G401 (cell line): ENCODE measurements at places on chromosomes 12 and 14.

GRCh38 chr12:91023326-91024004 lies 18.7 kb upstream of the EPYC start:
- no peak for DNase-seq

DNA sequence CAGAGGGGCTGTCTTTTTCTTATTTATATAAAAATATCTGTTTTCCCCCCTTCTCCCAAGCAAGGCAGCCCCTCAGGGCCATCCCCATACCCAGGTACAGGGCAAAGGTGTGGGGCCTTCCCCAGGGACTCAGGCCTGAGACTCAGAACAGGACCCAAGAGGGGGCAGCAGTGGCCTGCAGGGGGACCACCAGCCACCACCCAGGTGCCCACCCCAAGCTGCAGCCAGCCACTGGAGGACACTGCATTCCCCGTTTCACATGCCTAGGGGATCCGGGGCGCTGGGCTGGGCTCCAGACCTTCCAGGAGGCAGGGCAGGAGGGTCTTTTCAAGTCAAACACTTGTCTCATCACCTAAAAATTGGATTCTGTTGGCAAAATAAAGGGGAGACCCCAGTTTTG lies 83.3 kb downstream of the SCARB1 start:
- DNase-seq = no peak

DNA sequence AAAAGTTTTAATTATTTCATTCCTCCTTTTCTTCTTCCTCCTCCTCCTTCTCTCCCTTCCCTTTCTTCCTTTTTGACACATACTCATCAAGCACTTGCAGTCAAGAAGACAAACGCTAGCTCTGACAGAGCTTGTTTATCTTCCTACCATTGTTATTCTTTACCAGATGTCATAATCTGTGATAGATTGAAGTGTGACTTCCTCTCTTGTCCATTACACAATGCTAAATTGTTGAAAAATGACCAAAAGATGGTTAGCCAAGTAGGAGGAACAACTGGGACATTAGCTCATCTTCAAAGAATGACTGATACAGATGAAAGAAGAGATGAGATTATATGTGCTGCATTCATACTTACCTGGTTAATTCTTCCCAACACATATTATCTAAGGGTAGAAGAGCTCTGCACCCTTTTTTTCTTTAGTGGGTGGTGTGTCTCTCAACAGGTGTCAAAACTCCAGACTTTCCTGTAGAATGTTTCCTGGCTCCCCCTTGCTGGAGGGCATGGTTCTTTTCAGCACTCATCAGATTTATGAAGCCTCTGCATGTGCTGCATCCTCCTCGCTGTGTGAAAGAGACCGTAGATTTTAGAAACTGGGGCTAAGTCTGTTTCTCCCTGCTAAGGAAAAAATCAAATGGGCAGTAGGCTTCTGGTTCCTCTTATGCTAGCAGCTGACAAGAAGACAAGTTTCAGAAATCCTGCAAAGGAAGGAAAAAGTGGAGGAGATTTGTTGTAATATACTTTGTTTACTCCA lies 147.1 kb downstream of the TMX1 start:
- DNase-seq = no peak

DNA sequence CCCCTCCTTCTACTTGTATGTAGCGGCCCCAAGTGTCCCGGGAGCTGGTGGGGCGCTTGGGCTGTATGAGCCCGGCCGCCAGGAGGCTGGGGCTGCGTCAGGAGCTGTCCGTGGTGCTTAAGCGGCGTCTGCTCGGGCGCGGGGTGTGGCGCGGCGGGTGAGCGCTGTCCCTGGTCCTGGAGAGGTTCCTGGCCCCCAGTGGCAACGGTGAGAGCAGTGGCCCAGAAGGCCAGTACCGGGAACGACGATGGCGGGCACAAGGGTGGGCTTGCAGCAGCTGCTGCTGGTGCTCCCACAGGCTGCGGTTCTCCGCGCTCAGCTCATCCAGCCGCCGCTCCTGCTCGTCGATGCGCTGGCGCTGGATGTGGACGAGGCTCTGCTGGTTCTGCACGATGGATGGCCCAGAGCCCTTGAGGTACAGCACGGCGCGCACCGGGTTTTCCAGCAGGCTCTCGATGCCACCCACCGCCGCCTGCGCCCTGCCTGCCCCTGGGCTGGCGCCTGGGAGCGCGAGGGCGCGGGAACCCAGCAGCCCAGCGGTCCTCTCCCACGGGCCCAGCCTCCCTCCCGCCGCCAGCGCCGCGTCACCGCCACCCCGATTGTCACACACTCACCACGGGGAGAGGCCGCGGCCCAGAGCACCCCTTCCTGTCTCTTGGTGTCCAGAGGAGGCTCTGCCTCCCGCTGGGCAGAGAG lies 41.9 kb upstream of the FKBP4 start:
- no peak for DNase-seq

- DNase-seq = no peak
Measured at GRCh38 chr12:52321418-52321817, 220 bp upstream of the KRT83 start.

DNA sequence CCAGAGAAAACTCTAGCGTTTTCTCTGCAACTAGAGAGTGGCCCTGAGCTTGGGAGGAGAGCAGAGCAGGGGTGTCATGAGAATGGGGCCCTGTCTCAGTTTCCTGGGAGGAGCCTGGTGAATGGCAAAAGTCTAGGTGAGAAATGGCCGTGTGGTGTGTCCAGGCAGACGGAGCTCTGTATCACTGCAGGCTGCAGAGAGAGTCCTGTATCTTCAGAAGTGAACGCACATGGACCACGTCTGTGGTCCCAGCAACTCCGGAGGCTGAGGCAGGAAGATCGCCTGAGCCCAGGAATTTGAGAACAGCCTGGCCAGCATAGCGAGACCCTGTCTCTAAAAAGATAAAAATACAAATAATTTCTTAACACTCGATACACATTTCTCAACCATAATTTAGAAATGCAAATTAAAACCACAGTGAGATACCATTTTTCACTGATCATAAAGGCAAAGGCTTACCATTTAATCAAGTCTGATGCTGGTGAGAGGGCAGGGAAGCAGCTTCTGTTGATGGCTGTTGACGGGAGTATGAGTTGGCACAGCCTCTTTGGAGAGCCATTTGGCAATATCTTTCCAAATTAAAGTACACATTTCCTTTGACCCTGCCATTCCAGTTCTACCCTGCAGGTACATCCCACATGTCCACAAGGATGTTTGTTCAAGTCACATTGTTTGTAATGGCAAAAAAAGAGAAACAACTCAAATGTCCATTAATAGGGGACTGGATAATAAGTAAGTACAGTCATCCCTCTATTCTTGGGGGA lies 51.0 kb downstream of the NFKBIA start:
- DNase-seq = no peak

DNA sequence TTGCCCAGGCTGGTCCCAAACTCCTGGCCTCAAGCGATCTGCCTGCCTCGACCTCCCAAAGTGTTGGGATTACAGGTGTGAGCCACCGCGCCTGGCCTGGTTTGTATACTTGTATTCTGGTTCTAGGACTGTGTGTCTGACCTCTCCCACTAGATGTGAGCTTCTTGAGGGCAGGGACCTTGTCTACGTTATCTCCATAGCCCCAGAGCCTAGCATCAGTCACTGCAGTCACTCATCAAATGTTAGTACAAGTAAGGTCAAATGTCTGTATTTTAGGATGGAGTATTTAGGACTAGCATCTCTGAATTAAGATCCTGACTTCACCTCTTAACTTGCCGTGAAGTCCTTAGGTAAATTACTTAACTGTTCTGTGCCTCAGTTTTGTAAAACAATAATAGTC lies 2.9 kb downstream of the RILPL2 start:
- no peak for DNase-seq

- DNase-seq = no peak
Measured at GRCh38 chr12:89863493-89863938, 154.9 kb upstream of the ATP2B1 start.

GRCh38 chr14:34711169-34711568 lies 3.2 kb downstream of the CFL2 start:
- DNase-seq = peak; percentile 75

GRCh38 chr12:100166232-100166631 lies 23.6 kb upstream of the BLTP3B start:
- DNase-seq = no peak

GRCh38 chr14:103880348-103881267 lies 33.2 kb upstream of the PPP1R13B start:
- DNase-seq = peak; percentile 84

DNA sequence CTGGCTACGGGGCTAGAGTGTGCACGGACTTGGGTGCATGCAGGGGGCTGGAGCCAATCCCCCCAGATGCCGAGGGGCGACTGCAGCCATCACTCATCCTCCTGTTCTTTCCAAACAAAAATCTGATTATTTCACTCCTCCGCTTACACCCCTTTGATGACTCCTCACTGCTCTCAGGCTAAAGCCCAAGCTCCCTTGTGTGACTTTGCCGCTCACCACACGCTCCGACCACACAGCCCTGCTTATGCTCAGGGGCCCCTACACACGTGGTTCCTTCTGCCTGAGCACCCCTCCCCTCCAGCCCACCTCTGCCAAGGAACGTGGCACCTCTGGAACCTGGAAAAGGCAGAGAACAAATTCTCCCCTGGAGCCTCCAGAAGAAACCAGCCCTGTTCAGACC lies 13.7 kb downstream of the CHFR start:
- no peak for DNase-seq

- peak; percentile 87 for DNase-seq
Measured at GRCh38 chr14:51283402-51284085, 43.5 kb downstream of the TMX1 start.

DNA sequence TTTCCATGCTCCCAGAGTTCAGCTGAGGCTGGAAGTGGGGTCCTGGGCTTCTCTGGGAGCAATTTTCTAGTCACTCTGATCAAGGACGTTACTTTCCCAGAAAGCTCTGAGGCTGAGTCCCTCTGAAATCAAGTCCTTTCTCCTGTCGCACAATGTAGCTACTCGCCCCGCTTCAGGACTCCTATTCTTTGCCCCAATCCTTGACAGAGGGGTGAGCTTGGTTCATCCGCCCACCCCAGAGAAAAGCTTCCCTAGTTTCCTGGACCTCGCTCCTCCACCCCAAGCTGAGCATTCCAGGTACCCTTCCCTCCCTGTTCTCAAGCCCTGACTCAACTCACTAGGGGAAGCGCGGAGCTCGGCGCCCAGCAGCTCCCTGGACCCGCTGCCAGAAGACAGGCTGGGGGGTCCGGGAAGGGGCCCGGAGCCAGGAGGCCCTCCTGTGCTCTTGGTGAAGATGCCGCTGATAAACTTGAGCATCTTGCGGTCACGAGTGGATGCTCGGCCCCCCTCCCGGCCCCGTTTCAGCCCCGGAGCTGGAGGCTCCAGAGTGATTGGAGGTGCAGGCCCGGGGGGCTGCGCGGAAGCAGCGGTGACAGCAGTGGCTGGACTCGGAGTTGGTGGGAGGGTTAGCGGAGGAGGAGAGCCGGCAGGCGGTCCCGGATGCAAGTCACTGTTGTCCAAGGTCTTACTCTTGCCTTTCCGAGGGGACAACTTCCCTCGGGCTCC lies 1.6 kb downstream of the AGAP2 start:
- peak; percentile 57 for DNase-seq

DNA sequence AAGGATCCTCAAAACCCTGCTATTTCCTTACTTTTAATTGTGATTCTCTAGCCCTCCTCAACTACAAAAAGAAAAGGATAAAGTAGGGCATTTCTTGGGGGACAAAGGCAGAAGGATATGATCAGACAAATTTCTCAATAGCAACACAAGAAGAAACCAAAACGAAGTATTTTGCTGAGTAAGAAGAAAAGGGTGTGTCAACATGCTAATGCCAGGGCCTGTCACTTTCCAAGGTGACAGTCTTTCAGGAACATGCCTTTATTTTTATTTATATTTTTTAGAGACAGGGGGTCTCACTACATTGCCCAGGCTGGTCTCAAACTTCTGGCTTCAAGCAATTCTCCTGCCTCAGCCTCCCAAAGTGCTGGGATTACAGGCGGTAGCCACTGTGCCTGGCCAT lies 39.8 kb downstream of the CBX5 start:
- DNase-seq = no peak

DNA sequence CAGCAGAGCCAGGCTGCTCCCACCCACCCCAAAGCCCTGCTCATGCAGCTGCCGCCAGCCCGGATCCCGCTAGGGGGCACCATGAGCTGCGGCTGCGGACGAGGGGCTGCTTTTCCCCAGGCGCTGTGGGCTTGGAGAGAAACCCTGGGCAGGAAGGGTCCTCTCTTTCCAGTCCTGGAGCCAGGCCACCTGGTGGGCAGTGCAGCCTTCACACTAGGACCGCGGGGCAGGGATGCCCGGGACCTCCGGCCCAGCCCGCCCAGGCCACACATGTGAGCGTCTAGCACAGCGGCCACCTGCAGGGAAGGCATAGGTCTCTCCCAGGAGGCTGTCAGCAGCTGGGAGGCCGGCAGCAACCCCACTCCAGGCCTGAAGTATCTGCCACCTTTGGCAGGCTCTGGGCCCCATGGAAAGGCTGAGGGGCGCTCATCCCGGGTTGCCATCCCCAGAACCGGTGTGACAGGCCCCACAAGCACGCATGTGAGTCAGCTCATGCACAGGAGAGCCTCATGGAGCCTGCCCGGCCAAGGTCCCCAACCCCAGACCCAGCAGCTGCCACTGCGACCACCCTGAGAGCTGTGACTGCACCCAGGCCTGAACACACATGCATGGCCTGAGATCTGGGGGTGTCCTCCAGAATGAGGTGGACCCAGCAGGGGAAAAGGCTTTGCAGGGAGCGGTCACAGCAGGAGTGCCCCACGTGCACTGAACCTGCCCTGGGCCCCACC lies 280.0 kb upstream of the RTL1 start:
- no peak for DNase-seq
